ENCODE measurements at places on chromosomes 2 and 18. TPM values are rescaled to one million over a fixed set of nuclear protein-coding genes. Genes with fewer than 3 reads are reported as not detected.

The PROM2 gene
- total RNA-seq: 6.0 TPM

The SPDYA gene
- total RNA-seq: 1.9 TPM

The GPR35 gene
- 4.7 TPM for total RNA-seq

DNA sequence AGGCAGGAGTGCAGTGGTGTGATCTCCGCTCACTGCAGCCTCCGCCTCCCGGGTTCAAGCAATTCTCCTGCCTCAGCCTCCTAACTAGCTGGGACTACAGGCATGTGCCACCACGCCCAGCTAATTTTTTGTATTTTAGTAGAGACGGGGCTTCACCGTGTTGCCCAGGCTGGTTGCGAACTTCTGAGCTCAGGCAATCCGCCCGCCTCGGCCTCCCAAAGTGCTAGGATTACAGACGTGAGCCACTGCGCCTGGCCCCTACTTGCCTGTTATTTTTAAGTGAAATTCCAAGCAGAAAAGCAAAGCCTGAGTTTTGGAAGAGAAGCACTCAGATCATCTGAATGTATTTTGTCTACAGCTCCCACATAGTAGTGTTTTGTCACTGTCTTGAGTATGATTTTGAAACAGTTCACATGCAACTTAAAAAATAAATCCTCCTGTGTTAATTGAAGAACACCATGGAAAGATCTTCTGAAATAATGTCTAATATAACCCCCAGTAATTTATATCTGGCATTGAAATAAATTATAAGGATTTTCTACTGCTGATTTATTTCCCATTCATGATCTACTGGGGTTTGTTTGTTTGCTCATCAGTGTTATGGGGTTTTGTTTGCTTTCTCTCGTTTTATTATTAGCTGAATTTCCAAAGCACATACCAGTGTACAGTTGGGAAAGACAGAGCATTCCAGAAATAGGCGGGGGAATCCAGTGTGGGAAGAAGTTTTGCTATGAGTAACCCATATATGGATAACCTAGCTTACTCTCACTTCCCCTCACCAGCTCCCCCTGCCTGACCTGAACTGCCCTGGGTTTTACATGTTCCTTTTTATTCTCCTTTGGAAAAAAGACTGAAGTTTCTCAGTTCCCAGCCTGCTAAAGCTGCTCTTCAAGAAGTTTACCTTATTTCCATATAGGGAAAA, 80.1 kb upstream of the MAP3K20 start:
- no peaks in the 10 kb centered on the region for H3K27me3 ChIP-seq
- no peak overlapping the region for H3K27ac ChIP-seq
- peaks cover 12% of the 10 kb centered on the region for H3K4me1 ChIP-seq
- H3K4me3 ChIP-seq: no peak overlapping the region
- no peaks in the 10 kb centered on the region for H3K36me3 ChIP-seq

DNA sequence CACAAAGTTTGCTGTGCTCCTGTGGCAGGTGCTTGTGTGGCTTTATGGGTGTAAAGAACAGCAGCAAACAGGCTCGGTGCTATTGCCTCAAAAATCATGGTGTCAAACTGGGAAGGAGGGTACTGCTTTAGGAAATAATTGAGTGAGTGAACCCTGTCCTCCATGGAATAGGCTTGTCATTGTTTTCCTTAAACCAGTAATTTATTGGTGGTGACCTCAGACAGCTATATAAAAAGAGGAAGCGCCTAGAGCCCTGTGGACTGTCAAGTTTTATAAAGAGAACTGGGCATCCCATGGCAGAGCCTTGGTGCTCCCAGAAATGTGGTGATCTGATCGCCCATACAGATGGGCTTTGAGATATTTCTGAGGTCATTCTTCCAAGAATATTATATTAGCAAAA, 4.7 kb upstream of the CXCR4 start:
- DNase-seq: no peak
- peaks cover 26% of the 10 kb centered on the region for H3K4me1 ChIP-seq
- no peaks in the 10 kb centered on the region for H3K36me3 ChIP-seq
- H3K27ac ChIP-seq: no peak overlapping the region
- peaks cover 3% of the 10 kb centered on the region for H3K27me3 ChIP-seq
- no peak overlapping the region for H3K4me3 ChIP-seq

DNA sequence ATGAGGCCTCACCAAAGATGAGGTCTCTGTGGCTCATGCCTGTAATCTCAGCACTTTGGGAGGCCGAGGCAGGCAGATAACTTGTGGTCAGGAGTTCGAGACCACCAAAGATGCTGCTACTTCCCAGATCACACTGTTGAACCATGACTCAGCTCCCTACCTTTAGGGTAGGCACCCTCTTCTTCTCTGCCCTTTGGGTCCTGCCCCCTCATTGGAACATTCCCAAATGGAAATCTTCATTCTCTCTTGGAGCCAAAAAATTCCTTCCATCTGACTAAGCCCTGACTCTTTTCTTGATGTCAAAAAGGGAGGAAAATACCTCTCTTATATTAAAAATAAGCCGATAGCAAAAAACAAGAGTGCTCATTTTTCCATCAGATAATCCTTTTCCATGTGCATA, 183.5 kb downstream of the PAX3 start:
- DNase-seq: no peak
- H3K27me3 ChIP-seq: no peaks in the 10 kb centered on the region
- H3K4me3 ChIP-seq: no peak overlapping the region
- H3K4me1 ChIP-seq: no peaks in the 10 kb centered on the region
- no peak overlapping the region for H3K27ac ChIP-seq
- no peaks in the 10 kb centered on the region for H3K36me3 ChIP-seq

DNA sequence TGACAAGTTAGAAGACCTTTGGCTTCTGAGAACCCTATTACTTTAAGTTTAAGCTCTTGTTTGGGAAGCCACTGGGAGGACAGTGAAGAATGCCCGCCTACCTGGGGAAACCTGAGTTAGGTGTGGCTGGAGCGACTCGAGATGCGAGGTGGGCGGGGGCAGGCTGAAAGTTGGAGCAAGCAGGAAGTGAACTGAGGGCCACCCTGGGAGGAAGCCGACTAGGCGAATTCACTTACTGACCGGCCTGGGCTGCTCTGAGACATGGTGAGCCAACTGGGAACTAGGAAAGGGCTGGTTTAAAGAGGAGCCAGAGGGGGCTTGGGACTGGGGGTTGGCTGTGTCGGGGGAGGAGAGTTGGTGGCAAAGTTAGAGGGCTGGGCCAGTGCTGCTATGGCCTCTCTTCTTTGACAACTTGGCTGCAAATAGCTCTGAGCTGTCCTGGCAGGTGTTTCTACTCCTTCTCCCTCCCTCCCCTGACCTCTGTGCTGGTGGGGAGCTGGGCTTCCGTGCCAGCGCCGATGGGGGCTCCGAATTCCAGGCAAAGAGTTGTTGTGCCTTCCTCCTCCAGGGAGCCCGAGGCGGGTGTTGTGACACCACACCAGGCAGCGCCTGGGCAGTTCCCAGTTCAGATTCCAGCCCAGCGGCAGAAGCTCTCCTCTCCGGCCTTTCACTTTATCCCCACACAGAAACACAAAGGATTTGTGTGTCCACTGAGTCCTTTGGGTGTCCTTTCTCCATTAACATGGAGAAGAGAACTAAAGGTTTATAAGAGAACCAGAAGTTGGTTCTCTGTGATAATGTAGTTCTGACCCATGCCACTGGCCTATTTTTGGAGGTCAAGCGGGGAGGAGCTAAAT, at the start of gene VAMP8:
VAMP8 (plus strand) TSS at position 201 of the 857 bp plus-strand sequence; CDS start at position 262, 61 bp downstream.
- peaks cover 17% of the 10 kb centered on the region for H3K36me3 ChIP-seq
- peak; percentile 90 for DNase-seq
- no peaks in the 10 kb centered on the region for H3K27me3 ChIP-seq
- H3K4me3 ChIP-seq: peak within 1 kb of the TSS; percentile 64
- H3K27ac ChIP-seq: peak within 1 kb of the TSS; percentile 92
- peaks cover 49% of the 10 kb centered on the region for H3K4me1 ChIP-seq

DNA sequence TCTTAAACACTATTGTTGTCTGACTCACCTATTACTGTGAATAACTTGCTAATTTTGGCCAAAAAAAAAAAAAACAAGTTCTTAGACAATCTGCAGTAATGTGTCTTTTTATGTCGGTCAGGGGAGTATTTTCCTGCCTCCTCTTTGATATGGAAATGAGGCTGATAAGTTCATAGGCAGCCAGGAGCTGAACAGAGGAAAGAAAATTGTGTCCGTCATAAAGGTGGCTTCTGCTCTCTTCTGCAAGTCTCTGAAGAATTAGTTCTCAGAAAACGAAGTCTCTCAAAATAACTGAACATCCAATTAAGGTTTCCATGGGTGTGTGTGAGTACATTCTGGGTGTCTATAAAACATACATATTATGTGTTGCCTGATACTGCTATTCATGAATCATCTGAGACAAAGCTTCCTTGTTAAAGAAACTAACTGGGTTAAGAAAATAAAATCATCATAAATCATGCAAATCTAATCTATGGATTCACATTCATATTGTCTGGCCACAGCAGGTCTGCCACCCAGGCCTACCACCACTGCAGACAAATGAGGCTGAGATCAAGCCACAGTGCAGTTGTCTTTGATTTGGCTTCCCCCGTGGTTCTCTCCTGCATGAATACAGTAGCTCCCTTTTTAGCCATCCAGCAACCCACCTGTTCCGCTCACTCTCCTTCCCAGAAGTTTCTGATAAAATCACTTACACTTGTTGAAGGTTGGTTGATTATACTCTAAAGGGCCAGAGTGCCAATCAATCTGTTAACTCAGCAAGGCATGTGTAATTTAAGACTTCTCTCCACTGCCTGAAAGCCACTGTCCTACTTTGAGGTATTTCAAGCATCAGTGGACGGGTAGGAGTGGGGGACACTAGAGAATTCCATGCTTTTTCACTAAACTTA, 19.4 kb upstream of the SP5 start:
- H3K27ac ChIP-seq: no peak overlapping the region
- H3K27me3 ChIP-seq: no peaks in the 10 kb centered on the region
- no peak for DNase-seq
- H3K36me3 ChIP-seq: no peaks in the 10 kb centered on the region
- no peak overlapping the region for H3K4me3 ChIP-seq
- H3K4me1 ChIP-seq: no peaks in the 10 kb centered on the region

- DNase-seq: peak; percentile 4
- no peaks in the 10 kb centered on the region for H3K4me1 ChIP-seq
- no peak overlapping the region for H3K27ac ChIP-seq
- H3K36me3 ChIP-seq: no peaks in the 10 kb centered on the region
- H3K4me3 ChIP-seq: no peak overlapping the region
Observed at GRCh38 chr2:10216677-10217488, 85.8 kb upstream of the HPCAL1 start.

DNA sequence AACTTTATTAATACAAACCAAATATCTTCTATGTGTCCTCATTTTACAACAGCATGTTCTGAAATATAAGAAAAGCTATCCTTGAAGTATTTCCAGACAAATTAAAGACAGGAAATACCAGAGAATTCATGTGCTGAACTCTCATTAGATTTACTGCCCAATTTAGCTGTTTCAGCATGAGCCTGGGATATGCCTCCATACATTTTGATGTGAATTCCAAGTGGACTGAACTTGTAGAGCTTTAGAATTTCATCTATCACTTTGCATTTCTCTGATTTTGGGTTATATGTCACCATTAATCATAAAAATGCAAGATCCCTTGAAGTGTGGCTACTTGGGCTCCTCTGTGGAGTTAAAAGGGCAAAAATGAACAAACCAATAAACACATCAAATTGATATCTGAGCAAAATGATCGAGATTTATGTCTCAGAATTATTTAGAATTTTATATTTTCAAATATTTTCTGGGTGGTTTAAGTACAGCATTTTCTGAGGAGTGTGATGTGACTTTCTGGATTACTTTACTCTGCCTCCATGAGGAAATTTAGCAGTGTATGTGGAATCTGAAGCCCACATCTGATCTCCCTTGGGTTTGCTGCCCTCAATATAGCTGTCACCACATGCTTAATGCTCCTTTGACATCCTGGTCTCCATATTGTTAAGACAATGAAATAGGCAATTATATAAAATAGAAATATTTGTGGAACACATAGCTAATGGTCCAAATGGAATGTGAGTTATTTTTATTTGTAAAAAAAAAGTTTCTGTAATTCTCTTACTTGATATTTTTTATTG, 206.6 kb upstream of the RBMS1 start:
- H3K4me3 ChIP-seq: no peak overlapping the region
- H3K27me3 ChIP-seq: no peaks in the 10 kb centered on the region
- no peaks in the 10 kb centered on the region for H3K4me1 ChIP-seq
- no peak overlapping the region for H3K27ac ChIP-seq
- no peak for DNase-seq

DNA sequence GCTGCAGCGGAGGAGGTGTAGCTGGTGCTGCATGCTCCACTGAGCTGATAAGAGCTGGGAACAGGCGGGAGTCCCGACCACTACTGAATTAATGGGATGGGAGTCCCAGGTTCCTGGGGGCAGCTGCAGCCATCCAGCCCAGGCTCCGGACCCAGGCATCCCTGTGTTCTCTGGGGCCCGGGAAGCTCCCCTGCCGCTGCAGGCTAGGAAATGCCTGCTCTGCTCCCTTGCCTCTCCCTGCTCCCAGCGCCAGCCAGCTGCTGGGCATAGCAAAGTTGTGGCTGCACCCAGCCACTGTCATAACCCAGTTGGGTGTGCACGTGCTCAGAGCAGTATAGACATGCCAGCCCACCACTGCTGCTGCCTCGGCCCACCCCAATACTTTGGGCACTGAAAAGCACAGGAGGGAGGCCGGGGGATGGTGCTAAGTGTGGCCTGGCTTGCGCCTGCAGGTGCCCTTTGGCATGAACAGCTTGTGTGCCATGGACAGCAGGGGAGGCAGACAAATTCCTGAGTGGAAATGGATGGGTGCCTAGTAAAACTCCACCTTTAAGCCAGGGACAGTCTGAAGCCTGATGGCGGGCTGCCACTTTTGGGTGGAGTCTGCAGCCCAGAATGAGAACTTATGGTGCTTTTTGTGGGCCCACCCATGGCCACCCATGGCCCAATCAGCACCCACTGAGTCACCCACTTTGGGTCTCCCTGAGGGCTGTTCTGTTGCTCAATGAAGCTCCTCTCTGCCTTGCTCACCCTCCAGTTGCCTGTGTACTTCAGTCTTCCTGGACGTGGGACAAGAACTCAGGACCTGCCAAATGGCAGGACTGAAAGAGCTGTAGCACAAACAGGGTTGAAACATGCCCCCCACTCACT, 219.3 kb upstream of the TMEFF2 start:
- H3K27me3 ChIP-seq: no peaks in the 10 kb centered on the region
- peak; percentile 29 for DNase-seq
- no peaks in the 10 kb centered on the region for H3K36me3 ChIP-seq
- H3K4me3 ChIP-seq: no peak overlapping the region
- H3K4me1 ChIP-seq: no peaks in the 10 kb centered on the region
- no peak overlapping the region for H3K27ac ChIP-seq
